ENCODE measurements at places on chromosomes 7 and 10. TPM values are rescaled to one million over a fixed set of nuclear protein-coding genes. Genes with fewer than 3 reads are reported as not detected.

- DNase-seq: peak; percentile 9
Observed at GRCh38 chr10:59234194-59234593, 57.8 kb downstream of the PHYHIPL start.

DNA sequence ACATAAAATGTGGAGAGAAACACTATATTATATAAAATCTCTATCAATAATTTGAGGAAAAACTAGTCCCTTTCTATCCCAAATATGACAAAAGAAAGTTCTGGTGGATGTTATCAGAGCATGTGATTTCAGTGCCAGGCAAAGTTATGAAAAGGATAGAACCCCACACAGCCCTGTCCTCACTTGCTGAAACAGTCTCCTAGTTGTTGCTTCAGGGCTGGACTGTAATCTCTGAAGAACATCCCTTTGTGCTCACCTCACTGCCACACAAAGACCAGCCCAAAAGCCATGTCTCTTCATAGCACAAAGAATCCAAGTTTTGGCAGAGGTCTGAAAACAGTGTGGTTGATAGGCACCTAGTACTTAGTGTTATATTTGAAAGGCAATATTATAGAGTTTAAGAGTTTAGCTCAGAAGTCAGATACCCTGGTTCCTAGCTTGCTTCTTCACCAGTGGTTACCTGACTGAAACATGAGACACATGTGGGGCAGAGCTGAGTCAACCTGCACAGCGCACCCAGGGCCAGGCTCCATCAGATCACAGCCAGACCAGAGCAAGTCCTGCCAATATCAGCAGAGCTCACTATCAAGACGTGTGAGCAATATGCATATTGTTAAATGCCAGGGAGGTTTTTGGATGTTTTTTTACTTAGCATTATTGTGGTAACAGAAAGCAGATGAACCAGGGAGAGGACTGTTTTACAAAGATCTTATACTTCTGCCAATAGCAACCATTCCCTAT is 25.0 kb downstream of the CYP3A7 start:
- DNase-seq: no peak

DNA sequence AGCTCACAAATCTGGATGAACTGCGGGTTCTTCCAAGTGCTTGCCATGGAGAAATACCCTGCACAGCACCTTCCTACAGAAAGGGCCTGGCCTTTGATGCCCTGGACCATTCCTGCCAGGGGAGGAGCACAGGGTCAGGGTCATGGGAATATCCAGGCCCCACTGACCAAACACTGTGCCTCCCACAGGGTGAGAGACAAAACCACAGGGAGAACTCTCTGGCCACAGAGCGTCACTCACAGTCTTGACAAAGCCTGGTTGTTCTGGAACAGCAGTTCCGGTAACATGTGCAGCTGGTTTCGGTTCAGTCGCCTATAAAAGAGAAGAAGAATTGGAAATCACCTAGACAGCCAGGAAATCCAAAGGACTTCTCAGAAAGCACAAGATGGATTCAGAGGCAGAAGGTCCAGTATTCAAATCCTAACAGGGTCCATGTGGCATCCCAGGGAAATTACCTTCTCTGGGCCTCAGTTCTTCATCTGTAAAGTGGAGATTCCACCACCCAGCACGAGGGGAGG is 28.1 kb downstream of the SLIT1 start:
- DNase-seq: peak; percentile 4

DNA sequence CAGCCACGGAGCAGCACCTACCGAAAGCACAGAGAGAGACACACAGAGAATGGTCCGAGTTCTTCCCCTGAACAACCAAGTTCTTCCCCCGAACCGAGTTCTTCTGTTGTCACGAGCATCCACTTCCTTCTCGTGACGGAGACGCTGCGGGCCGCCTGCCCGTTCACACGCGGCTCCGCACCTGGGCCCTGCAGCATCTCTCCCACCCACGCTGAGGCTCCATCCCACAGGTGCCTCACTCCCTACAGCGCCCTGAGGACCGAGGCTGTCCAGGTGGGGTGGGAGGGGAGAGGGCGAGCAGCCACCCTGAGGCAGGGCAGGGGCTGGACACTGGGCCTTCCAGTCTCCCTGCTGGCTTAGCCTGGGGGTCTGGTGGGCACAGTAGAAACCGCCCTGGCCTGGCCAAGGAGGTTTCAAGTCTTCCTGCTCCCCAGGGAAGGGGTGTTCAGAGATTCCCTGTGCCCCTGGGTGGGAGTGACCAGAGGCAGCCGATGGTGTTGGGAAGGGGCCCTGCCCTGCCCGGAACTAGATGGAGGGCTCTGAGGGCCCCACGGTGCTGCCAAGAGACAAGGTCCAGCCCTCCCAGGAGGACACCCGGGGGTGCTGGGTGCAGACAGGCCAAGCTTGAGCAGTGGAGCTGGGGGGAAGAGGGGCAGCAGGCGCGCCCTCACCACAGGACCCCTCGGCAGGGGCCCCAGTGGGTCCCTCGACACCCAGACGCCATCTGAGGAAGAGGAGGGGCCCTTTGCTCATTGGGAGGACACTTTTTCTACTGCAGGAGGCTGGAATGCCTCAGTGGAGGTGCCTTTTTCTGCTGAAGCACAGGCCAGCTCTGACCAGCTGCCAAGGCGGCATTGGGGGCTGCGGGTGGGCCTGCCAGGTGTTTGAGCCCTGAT is 5.2 kb upstream of the NKX6-2 start:
- no peak for DNase-seq

- no peak for DNase-seq
Observed at GRCh38 chr7:2106924-2107323, 125.8 kb downstream of the MAD1L1 start.

- DNase-seq: no peak
Observed at GRCh38 chr10:110265573-110266193, 39.0 kb downstream of the SMNDC1 start.

- DNase-seq: no peak
Observed at GRCh38 chr10:112990271-112990670, 40.2 kb downstream of the TCF7L2 start.

- no peak for DNase-seq
Observed at GRCh38 chr7:155842496-155843265, 30.4 kb upstream of the SHH start.

DNA sequence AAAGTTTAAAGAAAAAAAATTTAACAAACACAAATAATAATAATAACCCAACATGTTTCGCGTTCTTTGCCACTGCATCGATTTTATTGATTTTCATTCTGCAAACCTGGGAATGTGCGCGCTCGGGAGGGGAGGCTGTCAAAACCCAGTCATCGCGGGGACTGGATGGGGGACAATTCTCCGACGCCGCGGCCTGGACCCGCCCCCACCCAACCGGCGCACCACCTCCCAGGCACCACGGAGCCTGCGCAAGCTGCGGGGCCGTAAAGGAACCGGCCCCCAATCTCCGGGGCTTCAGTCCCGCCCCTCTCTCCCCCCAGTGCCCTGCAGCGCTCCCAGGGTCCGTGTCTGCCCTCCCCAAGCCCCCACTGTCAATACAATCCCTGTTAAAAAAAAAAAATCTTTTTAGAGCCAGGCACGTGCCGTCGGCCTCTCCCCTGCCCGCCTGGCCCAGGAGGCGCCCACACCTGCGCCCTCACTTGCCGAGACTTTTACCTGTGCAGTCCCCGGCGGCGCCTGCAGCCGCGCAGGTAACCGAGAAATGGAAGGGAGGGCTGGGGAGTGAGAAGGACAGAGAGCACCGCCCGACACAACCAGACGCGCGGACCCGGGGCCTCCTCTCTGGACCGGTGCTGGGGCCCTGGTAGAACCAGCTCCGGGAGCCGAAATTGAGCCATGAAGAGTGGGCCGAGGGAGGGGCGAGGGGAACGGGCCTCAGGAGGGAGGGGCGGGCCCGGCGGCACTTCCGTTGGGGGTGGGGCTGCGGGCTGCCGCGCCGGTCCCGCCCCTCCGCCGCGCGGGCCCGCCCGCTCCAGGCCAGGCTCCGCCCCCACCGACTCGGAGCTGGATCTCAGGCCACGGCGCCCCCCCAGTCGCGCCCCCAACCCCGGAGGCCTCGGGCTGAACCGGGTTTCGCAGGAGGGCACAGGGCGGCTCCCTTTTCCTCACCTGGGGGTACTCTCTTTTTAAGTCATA is 7.6 kb upstream of the ZNF503 start:
- no peak for DNase-seq

- no peak for DNase-seq
Observed at GRCh38 chr7:115267503-115267902, 345.6 kb downstream of the MDFIC start.

KAZALD1 gene
- 1.1 TPM for total RNA-seq

MOGAT3 gene
- not detected for total RNA-seq

WEE2 gene
- not detected for total RNA-seq

RBP3 gene
- not detected for total RNA-seq

VWC2 gene
- total RNA-seq: not detected

GSAP gene
- total RNA-seq: 9.3 TPM
